ENCODE measurements at places on chromosomes 11 and 22. TPM values are rescaled to one million over a fixed set of nuclear protein-coding genes. Genes with fewer than 3 reads are reported as not detected.

DNA sequence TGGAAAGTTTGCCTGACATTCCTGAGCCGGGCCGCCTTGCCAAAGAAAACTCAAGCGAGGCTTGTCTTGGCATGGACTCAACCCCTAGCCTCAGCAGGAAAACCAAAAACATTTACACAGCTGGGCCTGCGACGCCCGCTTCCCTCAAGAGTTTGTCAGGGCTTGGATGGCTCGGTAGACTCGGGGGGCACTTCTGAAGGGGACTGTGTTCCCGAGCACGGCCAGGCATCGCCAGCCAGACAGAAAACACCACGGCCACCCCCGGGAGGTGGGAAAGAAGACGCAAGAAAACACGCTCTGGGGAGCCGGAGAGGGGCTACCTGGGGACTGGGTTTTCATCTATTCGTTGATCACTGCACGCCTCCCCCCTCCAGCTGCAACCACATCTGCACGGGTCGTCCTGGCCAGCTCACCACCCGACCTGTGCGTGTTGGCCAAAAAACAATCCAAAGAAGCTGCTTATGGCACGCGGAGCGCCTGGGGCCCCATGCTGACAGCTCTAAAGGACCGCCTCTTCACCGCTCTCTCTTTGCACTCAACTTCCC lies 380.7 kb downstream of the MN1 start:
- DNase-seq: peak; percentile 6

PAMR1 gene
- total RNA-seq: 0.22 TPM

ACRV1 gene
- not detected for total RNA-seq

- no peak for DNase-seq
These were observed 16.2 kb upstream of the ST3GAL4 start for GRCh38 chr11:126339073-126339862.

MMP12 gene
- total RNA-seq: not detected

DNA sequence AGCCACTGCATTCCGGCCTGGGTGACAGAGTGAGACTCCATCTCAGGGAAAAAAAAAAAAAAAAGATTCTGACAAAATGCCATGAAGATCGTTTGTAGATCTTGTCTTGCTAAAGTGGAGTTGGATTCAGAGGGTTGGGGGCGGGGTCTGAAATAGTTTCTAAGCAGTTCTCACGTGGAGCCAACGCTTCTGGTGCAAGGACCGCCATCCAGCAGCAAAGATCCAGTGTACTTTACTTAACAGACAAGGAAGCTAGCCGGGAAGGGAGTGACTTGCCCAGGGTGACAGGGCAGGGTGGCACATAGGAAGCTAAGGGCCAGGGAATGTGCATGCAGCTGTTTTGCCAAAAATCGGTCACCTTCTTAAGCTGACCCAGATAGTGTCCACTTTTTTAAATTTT lies 27.4 kb downstream of the APOL1 start:
- DNase-seq: no peak

OR8D1 gene
- total RNA-seq: not detected

GRCh38 chr22:28600546-28601143 lies 79.0 kb downstream of the TTC28 start:
- DNase-seq: peak; percentile 10

DNA sequence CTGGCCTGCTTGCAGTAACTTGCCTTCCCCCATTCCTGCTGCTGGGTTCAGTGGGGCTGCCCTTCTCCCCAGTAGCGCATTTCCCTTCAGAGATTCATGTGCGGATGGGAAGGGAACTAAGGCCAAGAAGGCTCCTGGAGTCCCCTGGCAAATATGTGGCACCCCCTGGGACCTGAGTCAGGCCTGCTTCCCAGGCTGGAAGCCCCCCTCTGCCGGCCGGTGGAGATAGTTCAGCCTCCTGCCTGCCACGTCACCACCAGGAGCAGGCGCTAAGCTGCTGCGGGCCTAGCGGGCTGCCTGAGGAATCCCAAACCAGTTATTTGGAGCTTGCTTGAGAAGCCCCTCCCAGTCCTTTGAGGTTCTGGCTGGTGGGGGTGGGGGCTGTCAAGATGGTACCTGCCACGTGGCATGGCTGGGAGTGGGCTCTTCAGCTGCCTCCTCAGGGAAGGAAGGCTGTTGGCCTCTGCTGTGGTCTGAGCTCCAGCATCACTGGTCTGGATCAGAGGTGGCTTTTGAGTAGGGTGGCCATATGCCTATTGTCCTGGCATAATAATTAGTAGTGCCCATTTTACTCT lies 2.0 kb downstream of the SERPINH1 start:
- no peak for DNase-seq

- DNase-seq: no peak
These were observed 116.4 kb downstream of the CASP12 start for GRCh38 chr11:104781719-104782376.

- DNase-seq: no peak
These were observed 69.8 kb downstream of the TRIM29 start for GRCh38 chr11:120068114-120068573.

NAALADL1 gene
- 27.9 TPM for total RNA-seq

BDNF gene
- 9.5 TPM for total RNA-seq

- DNase-seq: no peak
These were observed 2.7 kb downstream of the DCDC1 start for GRCh38 chr11:31366795-31367194.

DNA sequence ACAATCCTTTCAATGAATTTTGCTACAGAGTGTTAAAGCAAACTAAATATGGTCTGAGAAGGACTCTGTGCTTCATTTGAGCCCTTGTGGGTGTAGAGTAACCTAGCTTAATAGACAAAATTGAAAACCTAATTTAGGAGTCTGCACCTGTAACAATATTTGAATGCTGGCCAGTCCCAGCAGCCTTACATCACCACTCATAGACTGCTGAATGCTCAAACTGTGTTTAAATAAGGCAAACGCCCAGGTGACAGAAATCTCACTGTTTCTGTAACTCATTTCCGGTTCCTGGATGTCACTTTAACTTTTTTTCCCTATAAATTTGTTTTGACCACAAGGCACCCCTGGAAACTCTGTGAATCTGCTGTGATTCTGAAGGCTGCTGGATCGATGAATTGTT lies 45.5 kb upstream of the GLYATL1B start:
- DNase-seq: no peak

DNA sequence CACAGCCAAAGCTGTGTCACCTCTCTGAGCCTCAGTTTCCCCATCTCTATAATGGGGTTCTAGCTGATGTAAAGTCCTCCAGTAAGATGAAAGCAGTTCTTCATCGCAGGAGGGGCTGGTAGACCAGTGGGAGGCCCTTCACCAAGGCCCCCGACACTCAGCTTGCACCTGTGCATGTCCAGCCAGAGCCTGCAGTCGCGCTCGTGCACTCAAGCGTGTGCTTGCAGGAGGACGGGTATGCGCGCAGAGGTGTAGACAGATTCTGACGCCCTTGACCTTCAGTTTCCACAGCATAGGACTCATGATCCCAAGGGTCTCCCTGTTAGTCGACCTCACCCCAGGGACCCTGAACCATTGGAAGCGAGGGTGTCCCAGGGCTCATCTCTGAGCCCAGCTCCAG lies 633.7 kb downstream of the TBC1D22A start:
- DNase-seq: no peak

GRCh38 chr22:42462016-42462415 lies 29.8 kb upstream of the NFAM1 start:
- DNase-seq: no peak

- no peak for DNase-seq
These were observed 3.1 kb downstream of the HDHD5 start for GRCh38 chr22:17155941-17156340.

DNA sequence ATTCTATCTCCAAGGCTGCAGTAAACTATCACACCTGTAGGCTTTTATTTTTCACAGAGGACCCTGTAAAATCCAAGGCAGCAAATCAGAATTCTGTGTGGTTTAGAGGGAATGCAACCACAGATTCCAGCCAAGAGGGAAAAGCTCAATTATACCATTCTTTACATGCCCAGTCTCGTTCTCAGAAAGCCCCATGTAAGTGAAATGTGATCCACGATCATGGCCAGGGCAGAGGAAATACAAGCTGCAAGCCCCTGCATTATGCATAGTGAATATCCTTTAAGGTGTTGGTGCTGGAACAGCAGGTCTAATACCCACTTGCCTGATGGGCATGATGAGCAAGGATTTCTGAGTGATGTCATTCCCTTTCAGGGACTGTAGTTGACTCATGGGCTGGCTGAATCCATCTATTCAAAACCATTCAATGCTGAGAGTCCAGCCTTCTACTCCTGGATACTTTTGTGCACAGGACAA lies 198.7 kb upstream of the MTMR2 start:
- DNase-seq: no peak

DNA sequence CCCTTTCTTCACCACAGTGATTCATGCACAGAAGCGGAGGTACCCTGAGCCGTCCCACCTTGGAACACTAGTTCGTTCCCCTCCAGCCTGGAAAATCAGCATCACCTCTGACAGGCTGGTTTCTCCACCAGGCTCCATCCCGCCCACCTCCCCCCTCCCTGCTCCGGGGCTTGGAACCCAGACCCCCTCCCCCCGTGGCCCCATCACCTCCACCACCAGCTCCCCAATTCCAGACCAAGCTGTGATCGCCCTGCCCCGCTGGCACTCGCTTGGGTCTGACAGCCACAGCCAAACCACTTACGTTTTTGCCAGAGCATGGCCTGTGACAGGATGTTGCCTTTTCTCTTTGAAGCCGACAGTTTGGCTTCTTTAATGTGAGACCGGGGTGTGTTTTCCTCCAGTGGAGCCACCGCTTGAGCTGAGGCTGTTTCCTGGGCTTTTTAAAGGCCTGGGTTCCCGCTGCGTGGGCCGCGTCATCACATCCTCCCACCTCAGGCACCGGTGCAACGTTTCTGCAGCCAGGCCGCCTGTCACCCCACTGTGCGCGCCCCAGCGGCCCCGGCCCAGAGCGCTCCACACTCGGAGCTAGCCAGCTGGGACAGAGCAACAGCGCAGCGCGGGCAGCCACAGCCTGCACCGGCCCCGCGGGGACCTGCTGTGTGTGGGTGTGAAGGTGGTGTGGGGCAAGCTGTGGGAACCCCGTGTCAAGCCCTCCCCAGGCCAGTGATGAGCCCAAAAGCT lies at the start of gene POU2AF1:
TSS of gene POU2AF1 (minus strand) at position 415 of the 741 bp plus-strand sequence. CDS start at position 317, 98 bp downstream.
- DNase-seq: no peak

- DNase-seq: no peak
These were observed 117.7 kb downstream of the CACNA1I start for GRCh38 chr22:39688186-39688785.

MGAT3 gene
- total RNA-seq: 0.65 TPM

MRGPRD gene
- total RNA-seq: not detected

PDGFD gene
- total RNA-seq: 2.0 TPM

- DNase-seq: no peak
These were observed 67.1 kb downstream of the PIWIL3 start for GRCh38 chr22:24707470-24707801.

DNA sequence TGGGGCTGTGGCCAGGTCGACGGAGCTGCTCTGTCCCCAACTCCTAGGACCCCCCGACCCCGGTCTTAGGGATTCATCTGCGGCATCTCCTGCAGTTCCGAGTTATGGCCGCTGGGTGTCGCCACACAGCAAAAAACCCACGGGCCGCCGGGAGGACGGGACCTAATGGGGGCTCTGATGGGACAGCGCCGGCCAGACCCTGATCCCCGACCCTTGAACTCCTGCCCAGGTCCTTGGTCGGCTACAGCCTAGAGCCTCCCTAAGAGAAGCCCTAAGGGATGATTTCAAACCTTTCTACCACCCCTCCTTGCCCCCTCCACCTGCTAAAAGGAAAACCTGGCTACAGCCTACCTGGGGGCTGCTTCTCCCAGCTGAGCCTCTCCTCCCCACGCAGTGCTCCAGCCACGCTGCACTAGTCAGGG lies 30.8 kb upstream of the LRRC10B start:
- DNase-seq: no peak

DNA sequence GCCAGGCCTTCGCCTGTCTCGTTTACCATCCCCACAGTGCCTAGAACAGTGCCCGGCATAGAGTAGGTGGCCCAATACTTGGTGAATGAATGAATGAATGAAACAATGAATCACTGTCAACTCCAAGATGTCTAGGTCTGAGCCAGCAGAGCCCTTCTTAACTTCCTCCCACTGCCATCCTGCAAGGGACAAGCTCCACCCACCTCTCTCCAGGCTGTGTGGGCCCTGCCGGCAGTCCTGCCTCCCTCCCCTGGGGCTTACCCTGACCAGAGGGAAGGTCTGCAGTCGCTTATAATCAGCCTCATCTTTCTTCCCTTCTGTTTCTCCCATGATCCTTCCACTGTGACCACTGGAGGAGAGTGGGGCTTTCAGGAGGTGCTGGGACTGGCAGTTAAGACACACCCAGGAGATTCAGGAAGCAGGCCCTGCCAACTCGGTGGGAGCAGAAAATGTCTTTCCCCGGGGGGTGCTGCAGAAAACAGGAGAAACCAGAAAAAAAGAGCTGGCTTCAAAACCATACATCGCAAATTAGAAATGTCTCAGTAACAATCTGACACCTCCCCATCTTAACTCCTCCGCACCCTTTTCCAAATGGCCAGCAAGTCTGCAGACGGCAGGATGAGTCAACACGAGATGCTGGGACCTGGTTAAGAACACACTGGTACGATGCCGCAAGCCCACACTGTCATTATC lies 11.4 kb downstream of the DNAL4 start:
- no peak for DNase-seq

- no peak for DNase-seq
These were observed 12.9 kb downstream of the RIBC2 start for GRCh38 chr22:45426387-45426786.

- no peak for DNase-seq
These were observed 1.3 kb downstream of the PATE2 start for GRCh38 chr11:125777309-125777708.

DNA sequence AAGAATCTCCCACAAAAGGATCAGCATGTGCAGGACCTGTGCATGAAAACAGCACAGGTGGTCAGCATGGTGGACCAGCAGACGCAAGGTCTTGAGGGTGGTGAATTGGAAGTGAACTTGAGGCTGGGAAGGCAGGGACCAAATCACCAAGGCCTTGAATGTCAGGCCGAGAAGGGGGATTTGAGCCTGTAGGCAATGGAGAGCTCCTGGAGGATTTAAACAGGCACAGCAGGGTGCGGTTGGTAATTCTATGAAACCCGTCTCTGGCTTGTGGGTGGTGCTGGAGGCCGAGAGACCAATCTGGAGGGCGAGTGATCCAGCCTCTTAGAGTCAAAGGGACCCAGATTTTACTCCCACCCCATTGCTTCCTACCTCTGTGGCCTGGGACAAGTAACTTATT lies 2.4 kb downstream of the TSKU start:
- no peak for DNase-seq

GRCh38 chr11:126355324-126355925 lies at the start of gene ST3GAL4:
Gene ST3GAL4 (plus strand): TSS chr11:126355686. CDS start chr11:126406156, 50,470 bp downstream.
- no peak for DNase-seq

APOBEC3H gene
- total RNA-seq: not detected

DNA sequence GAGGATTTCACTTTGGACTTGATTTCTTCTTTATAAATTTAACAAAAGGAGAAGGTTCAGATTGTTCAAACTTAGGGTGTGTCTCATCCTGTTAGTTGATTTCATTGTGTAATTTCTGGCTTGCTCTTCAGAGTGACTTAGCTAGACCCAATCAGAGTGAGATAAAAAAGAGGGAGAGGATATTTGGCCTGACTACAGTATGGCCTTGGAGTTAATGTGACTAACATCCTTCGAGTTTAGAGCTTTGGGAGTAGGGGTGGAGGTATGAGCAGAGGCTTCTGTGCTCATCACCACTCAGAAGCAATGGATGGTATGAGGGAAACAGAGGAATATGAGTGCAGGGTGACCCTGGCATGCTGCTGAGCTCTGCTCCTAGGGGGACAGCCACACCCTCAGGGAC lies 114.2 kb downstream of the ME3 start:
- no peak for DNase-seq

- DNase-seq: no peak
These were observed 31.5 kb downstream of the MYEOV start for GRCh38 chr11:69325446-69325845.

SCGB1D2 gene
- not detected for total RNA-seq
